ENCODE measurements at places on chromosomes 16 and 17. TPM values are rescaled to one million over a fixed set of nuclear protein-coding genes. Genes with fewer than 3 reads are reported as not detected.

KRTAP9-4 gene
- total RNA-seq: not detected

- no peaks in the 10 kb centered on the region for H3K36me3 ChIP-seq
- H3K4me1 ChIP-seq: no peaks in the 10 kb centered on the region
- H3K4me3 ChIP-seq: no peak overlapping the region
- H3K27me3 ChIP-seq: no peaks in the 10 kb centered on the region
- no peak for DNase-seq
- no peak overlapping the region for H3K27ac ChIP-seq
Measured at GRCh38 chr17:61349350-61349749, 50.3 kb upstream of the TBX2 start.

NPIPB13 gene
- total RNA-seq: 6.6 TPM

GRCh38 chr17:76405967-76406647, 21.7 kb downstream of the SPHK1 start:
- no peak for DNase-seq
- H3K4me1 ChIP-seq: peaks cover 20% of the 10 kb centered on the region
- no peak overlapping the region for H3K27ac ChIP-seq
- H3K36me3 ChIP-seq: peaks cover 14% of the 10 kb centered on the region
- H3K27me3 ChIP-seq: no peaks in the 10 kb centered on the region

DNA sequence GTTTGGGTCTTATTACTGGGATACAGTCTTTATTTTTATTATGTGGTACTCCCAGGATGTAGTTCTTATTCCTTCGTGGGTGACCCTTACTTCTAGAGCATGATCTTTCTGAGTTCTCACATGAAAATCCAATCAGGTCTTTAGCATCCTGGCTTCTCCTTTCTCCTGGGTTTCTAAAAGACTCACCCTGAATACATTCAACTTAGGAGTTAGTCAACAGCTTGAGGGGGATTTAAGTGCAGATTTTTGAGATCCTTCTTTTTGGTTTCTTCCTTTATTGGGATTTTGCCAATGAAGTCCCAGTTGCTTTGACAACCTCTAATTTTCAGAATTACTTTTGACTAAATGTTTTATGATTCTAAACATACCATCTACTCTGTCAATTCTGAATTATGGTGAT, 68.2 kb downstream of the SIAH1 start:
- peaks cover 8% of the 10 kb centered on the region for H3K4me1 ChIP-seq
- no peaks in the 10 kb centered on the region for H3K27me3 ChIP-seq
- no peak overlapping the region for H3K4me3 ChIP-seq
- H3K36me3 ChIP-seq: no peaks in the 10 kb centered on the region

DNA sequence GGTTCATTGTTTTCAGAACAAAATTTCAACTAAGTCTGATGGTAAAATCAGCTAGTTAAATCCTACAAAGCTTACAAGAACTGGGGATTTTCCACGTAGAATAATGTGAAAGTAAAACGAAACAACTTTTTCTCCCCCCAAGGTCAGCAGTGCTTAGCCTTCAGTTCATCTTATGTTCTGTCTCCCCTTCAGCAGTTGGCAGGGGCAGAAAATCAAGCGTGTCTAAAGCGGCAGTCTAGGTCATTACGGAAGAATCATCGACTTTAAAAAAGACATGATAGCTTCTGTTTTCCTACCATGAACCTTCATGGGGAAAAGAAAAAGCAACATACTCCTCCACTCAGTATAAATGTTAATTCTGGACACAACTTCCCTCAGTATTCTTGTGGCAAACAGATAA, 50.7 kb downstream of the GNA13 start:
- peaks cover 23% of the 10 kb centered on the region for H3K4me1 ChIP-seq
- H3K4me3 ChIP-seq: no peak overlapping the region
- no peaks in the 10 kb centered on the region for H3K36me3 ChIP-seq
- H3K27me3 ChIP-seq: no peaks in the 10 kb centered on the region

- H3K4me3 ChIP-seq: peak overlapping the region; percentile 11
- no peak overlapping the region for H3K27ac ChIP-seq
- DNase-seq: no peak
- no peaks in the 10 kb centered on the region for H3K36me3 ChIP-seq
Measured at GRCh38 chr17:7296189-7296861, 1.9 kb upstream of the YBX2 start.

- no peaks in the 10 kb centered on the region for H3K36me3 ChIP-seq
- no peak for DNase-seq
- peak within 1 kb of the TSS; percentile 52 for H3K4me3 ChIP-seq
- H3K27ac ChIP-seq: peak within 1 kb of the TSS; percentile 86
- peaks cover 47% of the 10 kb centered on the region for H3K4me1 ChIP-seq
- H3K27me3 ChIP-seq: no peaks in the 10 kb centered on the region
Measured at GRCh38 chr17:3915995-3916696, at the start of gene P2RX1. TSS of gene P2RX1 (minus strand) at chr17:3916465. CDS start at chr17:3916225, 240 bp downstream.

DNA sequence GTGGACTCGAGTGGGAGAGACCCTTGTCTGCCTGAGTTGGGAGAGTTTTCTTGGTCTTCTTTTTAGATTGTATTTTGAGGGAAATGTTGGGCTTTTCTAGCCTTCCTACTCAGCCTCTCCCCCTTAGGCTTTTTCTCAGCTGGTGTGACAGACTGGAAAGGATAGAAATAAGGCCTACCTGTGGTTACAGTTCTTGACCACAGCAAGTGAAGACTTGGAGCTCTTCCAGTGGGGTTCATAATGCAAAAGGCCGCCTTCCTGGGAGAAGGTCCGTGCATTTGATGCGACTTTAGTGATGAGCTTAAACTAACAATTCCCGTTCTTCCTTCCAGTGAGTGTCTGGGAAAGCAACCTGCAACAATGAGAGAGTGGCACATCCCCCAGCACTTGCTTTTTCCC, 56.8 kb downstream of the B9D1 start:
- no peak for DNase-seq
- peaks cover 46% of the 10 kb centered on the region for H3K4me1 ChIP-seq
- no peak overlapping the region for H3K27ac ChIP-seq
- H3K27me3 ChIP-seq: no peaks in the 10 kb centered on the region

MGRN1 gene
- total RNA-seq: 77.1 TPM

- peak overlapping the region; percentile 62 for H3K27ac ChIP-seq
- DNase-seq: peak; percentile 49
- no peaks in the 10 kb centered on the region for H3K27me3 ChIP-seq
- H3K4me1 ChIP-seq: peaks cover 14% of the 10 kb centered on the region
- H3K36me3 ChIP-seq: no peaks in the 10 kb centered on the region
- H3K4me3 ChIP-seq: no peak overlapping the region
Measured at GRCh38 chr17:27282054-27282551, 11.8 kb upstream of the WSB1 start.

KRT31 gene
- total RNA-seq: not detected

DNA sequence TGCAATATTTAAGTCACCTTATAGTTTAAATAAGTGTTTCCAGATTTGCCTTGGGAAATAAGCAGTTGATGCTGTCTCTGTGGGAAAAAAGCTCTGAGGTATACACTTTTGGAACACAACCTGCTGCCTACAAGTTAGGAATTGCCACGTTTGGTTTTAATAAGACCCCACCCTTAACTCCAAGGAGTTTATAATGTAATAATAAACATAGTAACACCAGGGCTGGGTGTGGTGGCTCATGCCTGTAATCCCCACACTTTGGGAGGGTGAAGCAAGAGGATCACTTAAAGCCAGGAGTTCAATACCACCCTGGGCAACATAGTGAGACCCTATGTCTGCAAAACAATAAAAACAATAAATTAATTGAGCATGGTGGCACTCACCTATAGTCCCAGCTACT, 15.9 kb upstream of the SMG1 start:
- H3K4me3 ChIP-seq: no peak overlapping the region
- H3K4me1 ChIP-seq: peaks cover 8% of the 10 kb centered on the region
- H3K27me3 ChIP-seq: no peaks in the 10 kb centered on the region
- no peak for DNase-seq
- H3K36me3 ChIP-seq: no peaks in the 10 kb centered on the region

PEMT gene
- total RNA-seq: 35.8 TPM

TOX3 gene
- 0.13 TPM for total RNA-seq

DNA sequence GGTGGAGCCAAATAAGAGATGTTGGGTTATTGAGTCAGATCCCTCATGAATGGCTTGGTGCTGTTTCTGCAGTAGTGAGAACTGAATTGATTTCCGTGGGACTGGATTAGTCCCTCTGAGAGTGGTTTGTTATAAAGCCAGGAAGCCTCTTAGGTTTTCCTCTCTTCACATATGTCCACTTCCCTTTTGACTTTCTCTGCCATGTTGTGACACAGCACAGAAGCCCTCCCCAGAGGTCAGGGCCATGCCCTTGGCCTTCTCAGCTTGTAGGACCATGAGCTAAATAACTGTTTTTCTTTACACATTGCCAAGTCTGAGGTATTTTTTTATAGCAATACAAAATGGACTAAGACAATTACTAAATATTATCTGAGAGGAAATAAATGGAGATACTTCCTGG, 10.3 kb upstream of the HAPSTR1 start:
- H3K27me3 ChIP-seq: no peaks in the 10 kb centered on the region
- DNase-seq: no peak
- no peak overlapping the region for H3K4me3 ChIP-seq
- H3K36me3 ChIP-seq: no peaks in the 10 kb centered on the region

DNA sequence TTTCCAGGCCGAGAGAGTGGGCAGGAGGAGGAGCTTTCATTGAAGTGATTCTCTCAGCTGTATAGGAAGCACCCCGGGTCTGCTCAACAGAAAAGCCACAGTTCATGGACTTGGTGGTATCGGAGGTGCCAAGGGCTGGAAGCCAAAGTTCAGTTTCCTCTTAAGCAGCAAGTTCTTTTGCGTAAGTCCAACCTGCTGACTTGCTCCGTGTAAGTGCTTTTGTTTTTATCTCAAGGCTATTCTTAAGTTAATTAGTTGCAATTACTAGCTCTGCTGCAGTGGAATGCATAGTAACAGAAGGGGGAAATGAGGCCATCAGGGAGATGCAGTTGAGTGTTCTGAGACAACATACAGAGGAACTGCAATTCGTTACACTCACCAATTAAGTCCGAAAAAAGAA, 44.6 kb downstream of the SMIM36 start:
- H3K4me1 ChIP-seq: peaks cover 18% of the 10 kb centered on the region
- H3K27ac ChIP-seq: no peak overlapping the region
- no peaks in the 10 kb centered on the region for H3K27me3 ChIP-seq
- H3K4me3 ChIP-seq: no peak overlapping the region
- no peaks in the 10 kb centered on the region for H3K36me3 ChIP-seq

KRTAP9-8 gene
- not detected for total RNA-seq

DNA sequence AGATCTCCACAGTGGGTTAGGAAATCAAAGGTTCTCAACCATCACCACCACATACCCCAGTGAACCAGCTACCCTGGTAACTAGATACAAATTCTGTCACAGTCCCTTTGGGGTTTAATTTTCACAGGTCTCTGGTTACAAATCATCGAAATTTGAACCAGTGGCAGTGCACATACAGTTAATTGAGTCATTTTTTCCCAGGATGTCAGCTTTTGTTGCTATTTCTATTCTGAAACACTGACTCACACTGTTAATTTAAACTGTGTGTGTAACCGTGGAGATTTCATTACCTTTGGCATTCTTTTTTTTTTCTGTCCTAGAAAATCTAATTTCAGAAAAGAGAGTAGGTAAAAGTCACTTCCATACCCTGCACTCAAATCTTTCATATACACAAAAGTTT, 511.5 kb downstream of the TOX3 start:
- no peaks in the 10 kb centered on the region for H3K27me3 ChIP-seq
- H3K4me3 ChIP-seq: no peak overlapping the region
- no peak overlapping the region for H3K27ac ChIP-seq

GRCh38 chr17:45437465-45438283, 5.0 kb upstream of the ARHGAP27 start:
- no peak overlapping the region for H3K27ac ChIP-seq
- no peaks in the 10 kb centered on the region for H3K27me3 ChIP-seq
- no peak overlapping the region for H3K4me3 ChIP-seq
- DNase-seq: no peak

CLEC3A gene
- not detected for total RNA-seq
